HFF-Myc (cell line): ENCODE measurements at places on chromosomes 1 and 21.

- no peak for DNase-seq
Observed at GRCh38 chr21:44929242-44929798, 8.6 kb upstream of the ITGB2 start.

- no peak for DNase-seq
Observed at GRCh38 chr1:224357626-224358124, 996 bp downstream of the CNIH4 start.

DNA sequence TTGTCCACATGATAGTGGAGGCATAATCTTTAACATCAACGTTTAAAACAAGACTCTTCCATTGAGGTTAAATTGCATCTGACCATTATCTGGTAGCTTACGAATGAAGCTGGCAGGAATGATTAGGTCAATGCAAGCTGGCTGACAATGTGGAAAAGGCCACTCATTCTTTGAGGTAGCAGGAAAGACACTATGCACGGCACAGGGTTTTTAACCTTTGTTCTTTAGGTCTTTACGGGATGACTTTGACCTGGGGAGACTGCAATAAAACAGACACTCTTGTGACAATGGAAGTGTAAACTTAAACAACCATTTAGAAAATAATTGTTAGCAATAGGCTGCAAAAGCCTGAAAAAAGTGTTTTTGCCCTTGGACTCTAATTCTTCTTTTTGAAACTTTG, 193.8 kb upstream of the FOXD3 start:
- no peak for DNase-seq

- no peak for DNase-seq
Observed at GRCh38 chr21:45562402-45562801, 20.2 kb upstream of the SLC19A1 start.

- no peak for DNase-seq
Observed at GRCh38 chr1:68453060-68453670, 3.4 kb upstream of the RPE65 start.

DNA sequence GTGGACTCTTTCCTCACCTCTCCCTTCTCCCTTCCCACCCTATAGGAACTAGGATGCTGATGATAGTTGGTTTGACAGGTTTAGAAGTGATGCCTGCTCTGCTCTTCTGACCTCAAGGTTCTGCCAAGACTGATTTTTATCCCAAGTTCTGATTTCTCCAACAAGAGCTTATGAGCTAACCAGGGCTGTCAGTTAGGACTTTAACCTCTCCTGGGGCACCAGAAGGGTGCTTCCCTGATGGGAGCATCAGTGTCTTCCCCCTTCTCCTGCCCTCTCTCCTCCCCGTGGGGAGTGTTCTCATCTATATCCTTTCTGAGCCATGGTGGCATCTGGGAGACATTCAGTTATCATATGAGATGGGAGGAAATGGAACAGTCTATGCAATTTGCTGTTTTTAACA, 44.0 kb downstream of the ATP2B4 start:
- DNase-seq, result no peak

DNA sequence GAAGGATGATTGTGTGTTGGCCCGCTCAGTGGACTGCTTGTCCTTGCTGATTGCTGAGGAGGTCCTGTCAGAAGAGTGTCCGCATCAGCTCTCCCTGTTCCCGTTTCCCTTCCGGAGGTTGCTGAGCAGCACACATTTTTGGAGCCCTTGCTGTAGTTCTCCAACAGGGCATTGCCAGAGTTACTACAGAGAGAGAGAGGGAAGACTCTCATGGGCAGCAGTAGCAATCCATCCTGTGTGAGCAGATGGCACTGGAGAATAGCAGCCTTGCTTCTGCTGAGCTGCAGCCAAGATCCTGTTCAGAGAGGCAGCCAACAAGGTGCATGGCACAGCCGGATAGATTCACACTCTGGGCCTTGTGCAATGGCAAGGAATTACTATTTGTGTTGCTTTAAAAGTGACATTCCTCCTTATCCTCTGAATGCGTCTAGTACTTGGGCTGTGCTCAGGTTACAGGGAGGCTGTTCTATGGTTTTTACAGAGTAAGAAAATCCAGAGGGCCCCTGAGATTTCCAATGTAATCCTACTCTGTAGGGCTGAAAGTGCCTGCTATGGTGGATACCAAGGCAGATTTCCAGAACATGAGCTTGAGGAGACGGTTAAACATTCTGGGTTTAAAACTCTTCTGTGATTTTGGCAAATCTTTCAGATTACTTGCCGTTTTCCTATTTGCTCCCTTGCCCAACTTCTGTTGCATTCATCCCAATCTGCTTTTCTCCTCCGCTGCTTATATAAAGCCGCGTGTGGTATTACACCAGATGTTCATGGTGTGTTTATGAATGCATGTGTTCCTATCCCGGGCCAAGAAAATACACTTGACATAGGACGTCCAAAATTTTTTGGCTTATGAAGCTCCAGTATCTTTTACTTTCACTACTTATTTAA, 27.4 kb downstream of the AK4 start:
- no peak for DNase-seq

- DNase-seq, result no peak
Observed at GRCh38 chr1:4322881-4323280, 331.5 kb upstream of the AJAP1 start.

GRCh38 chr1:89081005-89081404, 16.0 kb upstream of the GBP1 start:
- no peak for DNase-seq

DNA sequence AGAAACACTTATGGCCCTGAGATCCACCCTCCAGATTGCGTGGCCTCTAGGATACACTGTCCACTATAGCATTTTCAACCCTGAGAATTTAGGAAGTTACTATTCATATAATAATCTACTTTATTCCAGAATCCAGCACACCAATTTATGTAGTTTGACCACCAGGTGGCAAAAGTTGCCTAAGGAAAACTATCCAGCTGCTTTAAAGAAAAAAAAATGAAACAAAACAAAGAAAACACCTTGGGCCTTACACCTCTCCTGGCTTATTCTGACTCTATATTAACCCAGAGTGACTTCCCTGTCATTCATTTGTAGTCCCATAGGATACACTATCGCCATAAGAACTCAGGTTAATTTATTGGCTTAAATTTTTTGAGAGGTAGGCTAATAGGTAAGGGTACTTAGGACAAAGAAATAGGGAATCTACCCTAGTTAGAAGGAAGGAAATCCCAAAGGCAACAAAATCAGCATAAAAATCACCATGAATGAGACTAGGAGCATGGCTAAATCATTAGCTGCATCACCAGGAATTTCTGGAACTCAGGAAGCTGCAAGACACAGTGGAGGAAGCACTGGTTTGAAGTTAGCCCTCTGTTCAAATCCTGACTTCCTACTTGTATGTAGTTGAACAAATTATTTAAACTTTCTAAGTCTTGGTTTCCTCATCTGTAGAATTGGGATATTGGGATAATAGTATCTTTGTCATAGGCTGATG, 107.5 kb downstream of the SPAG17 start:
- no peak for DNase-seq

DNA sequence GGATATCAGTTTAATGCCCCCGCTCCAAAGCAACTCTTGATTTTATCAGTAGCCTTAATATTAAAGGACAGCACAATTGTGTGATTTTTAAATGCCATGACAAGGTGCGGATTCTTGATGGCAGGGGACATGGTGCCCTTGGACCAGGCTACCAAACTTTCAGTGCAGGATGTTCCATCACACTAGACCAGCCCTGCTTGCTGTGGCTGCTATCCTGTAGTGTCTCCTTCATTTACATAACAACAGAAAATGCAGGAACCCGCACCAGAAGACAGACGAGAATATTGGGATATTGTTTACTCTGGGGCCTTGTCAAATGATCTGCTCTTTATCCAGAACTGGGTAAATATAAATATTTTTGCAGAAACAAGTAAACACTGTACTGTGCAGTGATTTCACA, 229.3 kb upstream of the PKN2 start:
- DNase-seq, result no peak

GRCh38 chr1:22228505-22228911, 85.6 kb upstream of the WNT4 start:
- DNase-seq, result no peak

GRCh38 chr1:94013367-94013878, 104.2 kb upstream of the GCLM start:
- DNase-seq, result no peak

GRCh38 chr1:199756066-199756465, 271.4 kb upstream of the NR5A2 start:
- DNase-seq, result no peak

- no peak for DNase-seq
Observed at GRCh38 chr1:110091381-110091780, 20.9 kb upstream of the UBL4B start.

DNA sequence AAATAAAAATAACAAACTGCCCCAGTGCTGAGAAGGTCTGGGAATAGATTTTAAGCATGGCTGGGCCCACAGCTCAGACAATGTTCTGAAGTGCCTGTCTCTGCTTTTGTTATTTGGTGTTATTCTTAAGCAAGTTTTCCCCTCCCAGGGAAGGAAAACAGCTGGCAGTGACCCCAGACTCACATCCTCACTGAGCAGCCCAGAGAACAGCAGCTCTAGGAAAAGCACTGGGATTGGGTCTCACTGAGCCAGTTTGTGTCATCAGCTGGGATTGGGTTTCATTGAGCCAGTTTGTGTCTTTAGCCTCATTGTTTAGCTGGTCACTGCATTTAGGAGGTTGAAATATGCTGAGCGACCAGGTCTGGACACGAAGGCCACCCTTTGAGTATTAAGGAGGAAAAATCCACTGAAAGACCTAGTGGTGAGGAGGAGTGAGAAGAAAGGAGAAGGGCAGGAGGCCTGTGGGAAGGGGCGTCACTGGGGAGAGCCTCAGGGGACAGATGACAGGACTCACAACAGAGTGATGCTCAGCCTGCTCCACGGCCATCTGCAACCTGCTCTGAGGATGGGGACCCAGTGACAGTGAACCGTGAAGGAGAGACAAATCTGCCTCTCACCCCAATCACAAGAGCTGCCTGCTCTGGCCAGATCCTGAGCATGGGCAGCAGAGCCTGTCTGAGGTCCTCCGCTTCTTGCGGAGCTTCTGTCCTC, 103.8 kb downstream of the TOMM20 start:
- no peak for DNase-seq

GRCh38 chr1:94734963-94735901, 84.9 kb upstream of the SLC44A3 start:
- DNase-seq, result peak; percentile 77

- DNase-seq, result no peak
Observed at GRCh38 chr1:162389971-162390370, 8.4 kb downstream of the C1orf226 start.

GRCh38 chr21:30444204-30444603, 4.1 kb downstream of the KRTAP15-1 start:
- no peak for DNase-seq

DNA sequence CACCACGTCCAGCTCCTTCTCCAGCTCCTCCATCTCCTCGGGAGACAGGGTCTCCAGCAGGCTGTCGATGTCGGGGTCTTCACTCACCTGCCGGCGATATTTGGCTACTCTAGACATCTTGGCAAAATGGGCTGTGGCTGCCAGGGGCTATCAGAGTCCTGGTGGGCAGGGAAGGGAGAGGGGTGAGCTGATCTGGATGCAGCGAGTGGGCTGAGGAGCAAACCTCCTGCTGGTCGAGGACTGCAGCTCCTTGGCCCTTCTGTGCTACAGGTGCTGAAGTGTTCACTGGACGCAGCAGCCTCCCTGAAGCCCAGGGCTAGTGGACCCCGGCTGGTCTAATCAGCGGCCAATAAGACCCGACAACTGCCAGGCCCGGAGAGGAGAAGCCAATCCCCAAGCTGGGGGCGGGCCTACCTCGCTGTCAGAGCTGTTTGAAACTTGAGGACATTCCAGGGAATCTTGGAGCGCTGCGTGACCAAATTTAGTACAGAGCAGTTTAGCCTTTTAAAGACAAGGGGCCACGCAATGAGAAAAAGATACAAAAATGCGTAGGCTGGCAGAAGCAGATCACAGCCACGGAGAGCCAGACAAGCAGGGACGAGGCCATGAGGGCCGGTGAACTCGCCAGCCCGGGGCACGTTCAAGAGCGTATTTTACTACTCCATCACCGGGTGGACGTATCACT, at the start of gene LMOD1:
LMOD1 (minus strand) TSS at position 325 of the 685 bp plus-strand sequence; CDS start at position 117, 208 bp downstream.
- DNase-seq, result no peak

DNA sequence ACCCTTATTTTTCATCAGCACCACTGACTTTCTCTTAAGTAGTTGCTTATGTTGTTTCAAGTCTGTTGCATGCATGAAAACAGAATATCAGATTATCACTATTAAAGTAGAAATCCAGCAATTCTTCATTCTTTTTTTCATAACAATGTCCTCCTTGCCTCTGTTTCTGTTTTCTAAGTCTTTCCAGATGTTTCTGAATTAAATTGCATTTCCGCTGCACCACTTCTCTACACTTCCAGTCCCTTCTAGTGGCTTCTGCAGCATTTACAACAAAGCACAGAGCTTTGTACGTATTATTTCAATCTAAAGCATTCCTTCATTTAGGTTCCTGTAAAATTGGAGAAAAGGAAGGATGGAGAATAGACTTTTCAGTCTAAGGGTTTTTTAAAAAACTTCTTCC, 42.4 kb downstream of the PATJ start:
- DNase-seq, result no peak

DNA sequence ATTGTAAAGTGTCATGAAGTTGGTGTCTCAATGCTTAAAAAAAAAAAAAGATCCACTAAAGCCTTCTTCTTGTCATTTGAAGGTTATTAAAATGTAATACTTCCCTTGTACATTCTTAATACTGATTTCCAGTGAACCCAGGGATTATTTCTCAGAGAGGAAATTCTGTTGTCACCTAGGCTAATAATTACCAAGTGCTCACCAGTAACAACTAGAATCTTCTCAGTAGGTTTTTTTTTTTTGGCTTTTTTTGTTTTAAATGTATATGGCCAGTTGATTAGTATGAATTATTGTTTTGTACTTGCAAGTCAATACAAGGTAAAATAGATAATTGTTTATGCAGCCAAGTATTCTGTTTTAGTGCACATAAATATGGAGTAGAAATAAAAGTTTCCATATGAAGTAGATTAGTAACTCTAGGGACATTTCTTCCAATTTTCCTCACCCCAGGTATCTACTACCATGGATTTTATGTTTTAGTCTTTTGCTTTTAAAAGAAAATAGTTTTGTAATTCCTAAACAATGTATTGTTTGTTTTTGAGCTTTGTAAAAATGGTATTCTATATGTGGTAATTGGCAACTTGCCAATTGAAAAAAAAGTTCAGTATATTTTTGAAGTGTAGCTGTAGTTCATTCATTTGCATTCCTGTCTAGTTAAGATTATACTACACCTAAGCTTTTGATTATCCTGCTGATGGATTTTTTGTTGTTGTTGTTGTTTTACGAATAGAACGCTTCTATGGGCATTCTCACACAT, 21.9 kb downstream of the LAMC1 start:
- DNase-seq, result no peak

GRCh38 chr1:34899906-34900305, 29.5 kb downstream of the DLGAP3 start:
- no peak for DNase-seq

GRCh38 chr1:227428803-227429202, 110.5 kb upstream of the CDC42BPA start:
- peak; percentile 77 for DNase-seq

DNA sequence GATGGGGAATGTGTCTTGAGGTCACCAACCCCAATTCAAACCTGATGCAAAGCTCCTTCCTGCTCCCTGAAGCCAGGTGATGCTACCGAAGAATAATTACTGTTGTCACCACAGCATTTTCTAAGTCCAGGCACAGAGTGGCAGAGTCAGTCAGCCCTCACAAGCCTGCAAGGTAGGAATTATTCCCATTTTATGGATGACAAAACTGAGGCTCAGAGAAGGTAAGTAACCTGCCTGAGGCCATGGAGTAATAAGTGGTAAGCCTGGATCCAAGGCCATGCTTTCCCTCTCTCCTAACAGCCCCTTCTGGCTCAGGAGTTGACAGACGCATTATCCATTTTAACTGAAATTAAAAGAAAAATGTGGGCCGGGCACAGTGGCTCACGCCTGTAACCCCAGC, 23.0 kb downstream of the CTNNBIP1 start:
- no peak for DNase-seq
